Hair follicle dermal papilla cell (primary cell): ENCODE measurements at places on chromosomes 11 and 22. TPM values are rescaled to one million over a fixed set of nuclear protein-coding genes. Genes with fewer than 3 reads are reported as not detected.

The KRTAP5-10 gene
- not detected in 2 replicates for total RNA-seq

The PRRG4 gene
- 0.24 and 0.65 TPM in 2 replicates for total RNA-seq

The CARD16 gene
- total RNA-seq: 2.8 and 3.5 TPM in 2 replicates

The SNX32 gene
- 0.97 and 1.3 TPM in 2 replicates for total RNA-seq

The GLYAT gene
- not detected in 2 replicates for total RNA-seq

The UPB1 gene
- total RNA-seq: 0.16 TPM in 1 of 2 replicates, not detected in the other

The HEPHL1 gene
- not detected in 2 replicates for total RNA-seq

The OR5A1 gene
- total RNA-seq: not detected in 2 replicates

The MS4A3 gene
- not detected in 2 replicates for total RNA-seq

The IL17REL gene
- not detected in 2 replicates for total RNA-seq

The MMP11 gene
- 15.6 and 16.9 TPM in 2 replicates for total RNA-seq
